ENCODE measurements at places on chromosomes 5 and 9. TPM values are rescaled to one million over a fixed set of nuclear protein-coding genes. Genes with fewer than 3 reads are reported as not detected.

- DNase-seq: no peak
These were observed 196.2 kb downstream of the AOPEP start for GRCh38 chr9:94922691-94923107.

UBE2B gene
- total RNA-seq: 246 TPM

DNA sequence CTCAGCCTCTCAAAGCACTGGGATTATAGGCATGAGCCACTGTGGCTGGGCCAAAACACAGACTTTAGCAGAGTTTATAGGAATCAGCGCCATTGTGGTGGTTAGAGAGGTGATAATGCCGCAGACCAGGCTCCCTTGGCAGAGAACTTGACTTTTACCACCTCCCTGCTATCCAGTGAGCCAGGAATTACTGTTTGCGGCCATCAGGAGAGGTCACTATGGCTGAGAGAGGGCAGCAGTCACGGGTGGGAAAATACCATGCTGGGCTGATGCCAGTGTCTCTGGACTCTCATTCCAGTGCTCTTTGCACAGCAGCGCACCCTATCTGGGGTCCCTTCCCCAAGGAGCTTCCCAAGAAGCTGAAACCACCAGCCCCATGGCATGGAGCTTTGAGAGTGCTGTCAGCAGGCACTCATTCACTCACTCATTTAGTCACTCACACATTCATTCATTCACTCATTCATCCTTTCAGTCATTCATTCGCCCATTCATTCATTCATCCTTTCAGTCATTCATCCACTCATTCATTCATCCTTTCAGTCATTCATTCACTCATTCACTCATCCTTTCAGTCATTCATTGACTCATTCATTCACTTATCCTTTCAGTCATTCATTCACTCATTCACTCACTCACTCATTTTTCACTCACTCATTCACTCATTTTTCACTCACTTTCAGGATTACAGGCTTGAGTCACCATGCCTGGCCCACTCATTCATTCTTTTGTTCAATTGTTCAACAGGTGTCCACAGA is 27.3 kb upstream of the RNU6ATAC start:
- DNase-seq: no peak

DNA sequence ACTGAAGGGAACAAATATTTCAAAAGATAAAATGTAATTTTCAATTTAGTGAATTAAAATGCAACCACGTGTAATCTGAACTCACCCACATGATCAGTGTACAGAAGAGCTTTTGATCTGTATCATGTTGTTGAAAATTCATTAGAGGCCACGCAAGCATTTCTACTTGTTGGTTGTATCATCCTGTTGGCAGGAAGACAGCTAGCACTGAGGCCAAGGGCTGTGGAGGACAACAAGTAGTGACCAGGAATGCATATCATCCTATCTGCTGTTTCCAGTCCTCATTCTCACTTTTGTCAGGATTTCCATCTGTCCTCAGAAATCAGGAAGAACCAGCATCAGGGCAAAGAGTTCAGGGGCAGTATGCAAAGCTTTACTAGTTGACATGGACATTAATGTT is 29.9 kb upstream of the CKS2 start:
- no peak for DNase-seq

SVEP1 gene
- 8.8 TPM for total RNA-seq

GRCh38 chr5:96649681-96650540 is 12.3 kb upstream of the CAST start:
- no peak for DNase-seq

PPP3R2 gene
- not detected for total RNA-seq

DNA sequence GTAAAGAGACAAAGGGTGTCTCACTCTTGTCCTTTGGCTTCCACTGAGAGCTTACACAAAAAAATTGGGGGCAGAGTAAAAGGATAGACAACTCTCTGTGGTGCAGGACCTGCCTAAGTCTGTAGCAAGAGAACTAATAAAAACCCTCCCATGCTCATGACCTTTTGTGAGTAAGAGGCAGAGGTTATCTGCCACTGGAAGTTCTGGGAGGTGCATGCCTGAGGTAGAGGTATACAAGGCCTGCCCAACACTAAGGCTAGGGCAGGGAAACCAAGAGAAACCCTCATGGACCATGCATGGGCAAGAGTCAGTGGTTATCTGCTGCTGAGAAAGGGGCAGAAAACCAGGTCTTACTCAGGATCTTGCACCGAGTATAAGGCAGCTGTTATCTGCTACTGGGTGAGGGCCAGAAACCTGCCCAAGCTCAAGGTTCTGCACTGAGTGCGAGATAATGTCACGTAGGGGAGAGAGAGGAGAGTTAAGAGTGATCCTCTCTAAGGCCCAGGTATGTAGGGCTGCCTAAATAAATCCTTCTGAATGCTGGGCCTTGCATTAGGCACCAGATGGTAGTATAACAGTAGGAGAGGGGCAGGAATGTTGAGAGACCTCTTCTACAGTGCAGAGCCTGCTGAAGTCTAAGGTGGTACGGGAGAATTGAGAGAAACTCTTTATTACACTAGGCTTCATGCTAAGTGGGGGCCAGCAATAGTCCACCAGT is 143.4 kb downstream of the MACROH2A1 start:
- no peak for DNase-seq

PPP1R26 gene
- total RNA-seq: 20.9 TPM

DNA sequence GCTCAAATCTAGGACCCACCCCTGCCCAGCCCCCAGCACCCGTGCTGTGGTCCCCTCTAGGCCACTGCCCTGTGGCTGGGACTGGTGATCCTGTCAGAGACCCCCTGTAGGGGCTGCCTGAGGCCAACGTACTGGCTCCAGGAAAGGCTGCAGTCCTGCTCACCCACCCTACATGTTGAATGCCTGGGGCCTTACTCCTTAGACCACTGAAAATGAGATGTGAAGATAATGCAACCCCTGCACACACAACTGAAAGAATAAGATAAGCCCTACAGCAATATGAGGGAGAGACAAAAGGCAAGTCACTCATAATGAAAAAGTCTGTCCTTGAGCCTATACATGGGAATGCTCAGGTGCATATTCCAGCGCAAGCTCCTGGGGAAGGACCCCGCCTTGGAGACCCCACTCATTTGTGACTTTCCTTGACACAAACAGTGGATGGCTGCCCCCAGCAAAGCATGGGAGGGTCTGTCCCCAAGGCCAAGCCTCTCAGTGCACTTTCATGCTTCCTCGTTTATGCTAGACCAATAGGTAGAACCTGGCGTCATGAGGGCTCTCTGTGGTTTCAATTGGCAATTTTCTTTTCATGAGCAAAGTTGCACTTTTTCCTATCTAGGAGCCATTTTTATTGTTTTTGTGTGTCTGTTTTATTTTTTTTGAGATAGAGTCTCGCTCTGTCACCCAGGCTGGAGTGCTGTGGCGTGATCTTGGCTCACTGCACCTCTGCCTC is 12.5 kb upstream of the WNK2 start:
- no peak for DNase-seq

GRCh38 chr5:67032921-67033664 is 163.5 kb downstream of the CD180 start:
- no peak for DNase-seq

All from left ventricle myocardium inferior (tissue), 1 donor.